ENCODE measurements at places on chromosomes 3 and 15.

DNA sequence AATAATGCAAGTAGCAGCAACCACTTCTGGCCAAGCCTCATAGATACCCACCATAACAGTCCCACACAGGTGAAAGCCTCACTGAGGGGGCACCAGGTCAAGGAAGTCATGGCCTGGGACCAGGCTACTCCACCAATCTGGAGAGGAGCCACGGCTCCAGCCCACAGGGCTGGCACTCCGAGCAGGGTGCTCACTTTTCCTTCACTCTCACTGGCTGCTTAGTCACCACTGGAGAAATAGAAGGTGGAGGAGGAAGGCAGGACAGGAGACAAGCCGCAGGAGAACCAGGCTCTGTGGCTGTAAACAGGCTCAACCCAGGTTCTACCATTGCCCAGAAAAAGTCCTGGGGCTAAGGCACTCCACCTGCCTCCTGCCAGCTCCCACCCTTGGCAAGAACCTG is 1.2 kb downstream of the USP19 start:
- DNase-seq, result no peak

- no peak for DNase-seq
Measured at GRCh38 chr3:68504201-68504600, 428.1 kb downstream of the TAFA4 start.

GRCh38 chr15:74055804-74056203 is 26.5 kb downstream of the GOLGA6A start:
- no peak for DNase-seq

DNA sequence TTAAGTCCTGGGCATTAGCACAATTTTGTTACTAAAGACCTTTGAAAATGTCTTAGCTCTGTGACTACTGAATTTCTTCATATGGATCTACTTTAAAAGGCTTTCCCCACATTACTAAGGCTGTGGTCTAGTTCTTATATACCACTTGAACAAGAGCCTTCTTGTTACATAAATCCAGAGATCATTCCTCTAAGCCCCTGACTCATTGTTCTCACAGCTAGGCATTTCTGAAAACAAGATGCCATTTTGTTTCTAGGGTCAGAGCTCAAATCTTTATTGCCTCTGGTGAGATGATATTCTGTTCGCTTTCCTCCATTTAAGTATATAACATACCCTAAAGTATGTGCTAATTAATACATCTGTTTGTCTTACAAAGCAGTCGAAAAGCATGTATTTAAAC is 29.8 kb upstream of the LPP start:
- DNase-seq, result no peak

DNA sequence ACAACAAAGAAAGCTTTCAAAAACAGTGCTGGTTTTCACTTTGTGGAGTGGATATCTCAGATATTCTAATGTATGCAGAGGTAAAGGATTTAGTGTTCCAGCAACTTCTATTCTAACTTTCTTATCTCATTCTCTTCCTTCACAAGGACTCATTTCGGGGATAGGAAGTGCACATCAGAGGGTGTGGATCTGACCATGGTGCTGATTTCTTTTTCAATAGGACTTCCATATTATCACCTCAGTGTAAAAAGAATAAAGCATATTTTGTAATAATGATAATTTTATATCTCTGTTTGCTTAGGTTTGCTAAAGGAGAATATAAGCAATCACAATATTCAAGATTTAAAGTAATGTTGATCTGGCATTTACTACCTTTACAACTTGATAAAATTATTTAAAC is 12.5 kb upstream of the CADM2 start:
- DNase-seq, result no peak

GRCh38 chr3:58591517-58592510 is 14.6 kb upstream of the FAM107A start:
- DNase-seq, result no peak

DNA sequence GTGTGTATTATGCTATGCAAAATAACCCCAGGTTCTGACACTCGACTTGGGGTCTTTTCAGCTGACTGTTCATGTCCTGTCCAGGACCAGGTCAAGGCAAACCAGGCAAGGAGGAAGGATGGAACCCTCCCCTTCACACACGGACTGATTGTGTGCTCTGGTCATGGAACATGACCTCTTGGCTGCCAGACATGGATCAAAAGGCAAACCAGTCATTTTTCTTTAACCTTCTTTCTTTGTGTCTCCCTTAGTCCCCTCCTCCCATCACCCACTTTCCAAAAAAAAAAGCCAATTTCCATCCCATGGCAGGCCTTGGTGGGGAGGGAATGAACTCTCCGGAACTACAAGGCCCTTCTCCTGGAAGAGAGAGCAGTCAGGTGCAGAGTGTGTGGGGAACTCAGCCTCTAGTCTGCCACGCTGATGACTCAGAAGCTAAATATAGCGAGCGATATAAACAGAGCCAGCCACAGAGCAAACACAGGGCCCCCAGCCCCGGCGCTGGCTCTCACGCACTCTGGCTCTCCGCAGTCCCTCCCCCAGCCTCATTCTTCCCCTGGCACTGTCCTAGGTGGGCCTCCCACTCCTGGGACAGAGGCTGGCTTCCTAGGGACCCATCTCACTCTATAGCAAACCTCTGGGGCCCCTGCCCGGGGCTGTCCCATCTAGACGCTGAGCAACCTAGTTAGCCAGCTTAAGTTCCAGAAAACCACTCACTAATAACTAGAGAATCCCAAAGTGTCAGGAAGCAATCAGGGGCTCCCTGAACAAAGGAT is 10.0 kb downstream of the BMF start:
- no peak for DNase-seq

DNA sequence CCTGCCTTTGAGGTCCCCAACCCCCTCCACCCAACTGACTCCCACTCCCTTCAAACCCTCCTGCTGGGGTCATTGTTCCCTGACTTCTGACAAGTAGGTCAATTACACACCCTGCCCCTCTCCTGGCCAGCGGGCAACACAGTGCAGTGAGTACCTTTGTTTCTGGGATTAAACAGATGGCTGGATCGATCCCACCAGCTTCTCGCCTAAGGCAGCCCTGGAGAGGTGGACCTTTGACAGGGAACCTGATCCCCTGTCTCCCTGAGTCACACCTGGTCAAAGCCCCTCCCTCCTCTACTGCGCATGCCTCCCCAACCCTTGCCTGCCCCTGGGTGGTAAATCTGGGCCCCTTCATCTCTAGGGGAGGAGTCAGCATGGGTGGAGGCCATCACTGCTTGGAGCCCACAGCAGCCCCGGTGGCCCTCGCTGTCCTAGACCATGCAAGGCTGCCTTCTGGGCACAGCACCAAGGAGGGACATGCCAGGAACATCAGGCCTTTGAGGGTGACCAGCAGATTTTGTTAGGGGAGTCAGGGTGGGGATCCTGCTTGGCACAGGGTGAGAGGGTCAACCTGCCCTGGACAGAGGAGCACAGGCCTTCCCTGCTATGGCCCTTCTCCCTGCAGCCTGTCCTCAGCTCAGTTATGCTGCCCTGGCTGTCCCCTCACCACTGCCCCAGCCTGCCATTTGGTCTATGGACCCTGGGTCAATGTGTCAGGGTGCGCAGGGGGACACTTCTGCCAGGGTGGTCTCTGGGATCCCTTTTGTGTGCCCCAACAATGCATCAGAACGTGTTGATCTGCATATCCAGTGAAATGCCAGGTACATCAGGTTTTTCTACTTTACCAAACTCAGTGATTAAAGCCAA is 9.8 kb upstream of the PRR23E start:
- no peak for DNase-seq

GRCh38 chr3:47630810-47631209 is 52.1 kb upstream of the CSPG5 start:
- DNase-seq, result no peak

- no peak for DNase-seq
Measured at GRCh38 chr15:100112636-100113305, 229.0 kb downstream of the ADAMTS17 start.

GRCh38 chr3:179005213-179005612 is 66.4 kb downstream of the ZMAT3 start:
- DNase-seq, result no peak

DNA sequence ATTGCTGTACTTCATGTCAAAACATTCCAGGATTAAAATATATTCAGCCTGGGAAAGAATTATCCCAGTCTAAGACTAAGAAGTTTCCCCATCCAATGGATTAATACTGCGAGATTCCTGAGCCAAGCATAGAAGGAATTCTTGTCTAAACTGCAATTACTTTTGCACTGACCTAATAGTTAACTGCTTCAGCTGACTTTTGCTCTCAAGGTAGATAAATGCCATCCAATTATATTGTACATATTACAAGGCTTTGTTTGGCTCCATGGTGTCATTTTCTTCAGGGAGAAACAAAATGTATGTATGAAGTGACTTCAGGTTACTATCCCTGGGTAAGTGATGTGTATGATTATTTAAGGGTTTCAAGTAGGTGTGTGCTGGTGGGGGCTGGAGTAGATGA is 6.1 kb upstream of the IFT57 start:
- DNase-seq, result no peak

DNA sequence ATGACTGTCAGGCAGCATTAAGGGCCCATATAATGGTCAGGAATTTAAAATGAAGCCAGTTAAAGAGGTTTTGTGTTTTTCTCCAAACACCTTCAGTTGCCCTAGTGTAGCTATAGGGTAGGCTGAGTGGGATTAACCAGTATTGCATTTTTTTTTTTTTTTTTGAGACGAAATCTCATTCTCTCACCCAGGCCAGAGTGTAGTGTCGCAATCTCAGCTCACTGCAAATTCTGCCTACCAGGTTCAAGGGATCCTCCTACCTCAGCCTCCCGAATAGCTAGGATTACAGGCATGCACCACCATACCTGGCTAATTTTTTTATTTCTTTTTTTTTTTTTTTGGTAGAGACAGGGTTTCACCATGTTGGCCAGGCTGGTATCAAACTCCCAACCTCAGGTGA is 7.0 kb downstream of the CLASP2 start:
- DNase-seq, result no peak

DNA sequence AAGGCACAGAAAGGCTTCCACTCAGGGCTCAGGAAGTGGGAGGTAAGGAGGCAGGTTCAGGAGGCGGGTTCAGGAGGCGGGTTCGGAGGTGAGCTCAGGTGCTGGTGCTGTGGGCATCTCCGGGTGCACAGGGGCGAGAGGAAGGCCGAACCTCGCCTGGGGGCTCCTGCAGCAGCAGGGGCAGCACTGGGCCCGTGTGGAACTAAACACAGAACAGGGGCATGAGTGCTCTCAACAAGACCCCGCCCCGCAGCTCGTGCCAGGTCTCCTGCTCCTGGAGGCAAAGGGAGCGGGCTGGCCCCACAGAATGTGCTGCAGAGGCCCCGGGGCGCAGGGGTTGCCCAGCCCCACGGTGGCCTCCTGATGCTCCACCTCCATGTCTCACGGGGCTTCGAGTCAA is 13.7 kb downstream of the ZDHHC19 start:
- DNase-seq, result no peak

- DNase-seq, result no peak
Measured at GRCh38 chr15:98143116-98143515, 182.6 kb downstream of the ARRDC4 start.

GRCh38 chr3:69511361-69511760 is 125.5 kb upstream of the FRMD4B start:
- no peak for DNase-seq

DNA sequence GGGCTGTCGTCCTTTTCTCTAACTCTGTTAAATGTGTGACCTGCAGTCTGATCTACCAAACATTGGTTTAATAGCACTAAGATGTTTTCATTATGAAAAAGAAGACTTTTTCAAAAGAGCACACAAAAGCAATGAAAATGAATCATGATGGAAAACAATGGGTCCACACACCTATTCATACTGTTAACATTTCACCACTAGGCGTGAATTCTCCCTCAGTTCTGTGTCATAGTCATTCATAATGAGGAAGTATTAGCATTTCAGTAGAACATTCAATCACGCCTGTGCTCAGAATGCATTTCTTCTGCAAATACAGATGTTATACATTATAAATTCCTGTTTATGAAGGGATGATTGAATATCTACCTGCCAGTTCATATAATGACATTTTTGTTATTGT is 35.9 kb downstream of the EIF4E3 start:
- DNase-seq, result no peak

DNA sequence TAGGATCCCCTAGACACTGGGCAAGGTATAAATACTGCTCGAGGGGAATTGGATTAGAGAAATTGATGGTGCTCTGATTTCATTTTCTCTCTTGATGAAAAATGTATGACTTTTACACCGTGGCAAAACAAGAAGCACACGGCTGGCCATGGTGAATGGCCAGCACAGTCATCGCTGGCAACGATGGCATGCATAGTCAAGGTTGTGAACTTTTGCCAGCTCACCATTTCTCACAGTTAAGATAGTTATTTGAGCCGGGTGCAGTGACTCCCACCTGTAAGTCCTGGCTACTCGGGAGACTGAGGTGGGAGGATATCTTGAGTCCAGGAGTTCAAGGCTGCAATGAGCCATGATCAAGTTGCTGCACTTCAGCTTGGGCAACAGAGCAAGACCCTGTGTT is 95.4 kb downstream of the HMG20A start:
- no peak for DNase-seq

GRCh38 chr15:83565553-83566159 is 88.3 kb upstream of the ADAMTSL3 start:
- no peak for DNase-seq

- DNase-seq, result no peak
Measured at GRCh38 chr3:169758359-169758994, 6.4 kb downstream of the TERC start.

DNA sequence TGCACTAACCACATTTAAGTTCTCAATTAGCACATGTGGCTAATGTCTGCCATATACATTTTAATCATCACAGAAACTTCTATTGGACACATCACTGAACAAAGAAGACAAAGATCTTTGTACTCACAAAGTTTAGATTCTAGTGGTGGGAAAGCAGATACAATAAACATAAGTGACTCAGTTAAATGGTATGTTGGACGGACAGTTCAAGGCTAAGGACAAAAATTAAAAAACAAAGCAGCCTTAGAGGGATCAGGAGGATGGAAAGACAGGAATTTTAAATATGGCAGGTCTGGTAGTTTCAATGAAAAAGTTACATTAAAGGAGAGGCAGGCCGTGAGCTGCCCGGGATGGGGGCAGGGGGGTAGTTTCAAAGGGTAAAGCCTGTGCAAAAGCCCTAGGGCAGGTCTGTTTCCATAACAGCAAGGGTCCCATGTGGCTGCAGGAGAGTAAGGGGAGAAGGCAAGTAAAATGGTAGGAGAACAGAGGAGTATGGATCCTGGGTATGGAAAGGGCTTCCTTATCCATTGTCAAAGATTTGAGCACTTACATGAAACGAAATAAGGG is 220.7 kb downstream of the FHIT start:
- DNase-seq, result no peak

DNA sequence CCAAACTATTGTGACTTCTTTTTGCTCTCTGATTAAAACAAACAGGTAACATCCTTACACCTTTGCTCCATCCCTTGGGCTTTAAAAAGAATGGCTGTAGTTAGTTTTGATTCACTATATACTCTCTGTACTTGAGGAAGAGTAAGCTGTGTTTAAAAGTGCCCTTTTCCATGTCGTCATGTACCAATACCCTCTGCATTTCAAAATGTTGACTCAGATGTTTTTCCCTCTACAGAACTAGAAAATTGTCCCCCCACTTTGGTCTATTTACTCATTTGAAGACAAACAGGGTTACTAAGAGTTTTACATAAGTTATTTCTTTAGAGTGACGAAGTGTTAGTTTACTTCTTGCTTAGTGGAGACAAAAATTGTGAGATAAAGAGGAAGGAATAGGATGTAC is 62.7 kb downstream of the TASOR start:
- DNase-seq, result no peak

- no peak for DNase-seq
Measured at GRCh38 chr15:80990955-80991354, 1.3 kb upstream of the MESD start.

GRCh38 chr3:107222907-107223306 is 154.3 kb upstream of the CCDC54 start:
- no peak for DNase-seq
